ENCODE measurements at places on chromosomes 5 and 9.

- no peak for DNase-seq
Measured at GRCh38 chr5:91177085-91177484, 206.0 kb downstream of the ARRDC3 start.

GRCh38 chr5:133962801-133963476, 5.5 kb downstream of the C5orf15 start:
- no peak for DNase-seq

DNA sequence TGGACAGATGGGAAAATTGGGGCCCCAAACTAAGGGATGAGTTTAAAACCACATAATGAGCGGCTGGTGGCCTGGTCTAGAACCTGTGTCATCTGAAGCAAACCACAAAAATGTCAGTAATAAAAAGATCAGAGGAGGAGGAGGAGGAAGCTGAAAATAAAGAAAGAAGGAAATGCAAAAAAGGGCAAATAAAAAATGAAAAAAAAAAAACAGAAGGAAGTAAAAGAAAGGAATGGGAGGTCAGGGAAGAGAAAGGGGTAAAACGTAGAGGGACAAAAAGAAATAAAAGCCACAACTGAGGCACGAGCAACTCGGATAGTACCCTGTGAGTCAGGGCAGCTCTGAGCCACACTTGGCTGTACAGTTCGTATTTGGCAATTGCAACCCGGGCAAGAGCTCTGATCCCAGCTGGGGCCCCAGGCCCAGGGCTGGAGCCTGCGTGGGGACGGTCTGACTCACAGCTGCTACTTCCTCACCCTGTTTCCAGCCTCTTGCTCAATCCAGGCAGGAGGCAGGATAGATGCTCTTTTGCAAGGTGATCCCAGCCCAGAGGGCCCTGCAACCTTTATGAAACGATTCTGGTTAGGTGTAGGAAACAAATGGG, 137.9 kb upstream of the TRIM32 start:
- no peak for DNase-seq

DNA sequence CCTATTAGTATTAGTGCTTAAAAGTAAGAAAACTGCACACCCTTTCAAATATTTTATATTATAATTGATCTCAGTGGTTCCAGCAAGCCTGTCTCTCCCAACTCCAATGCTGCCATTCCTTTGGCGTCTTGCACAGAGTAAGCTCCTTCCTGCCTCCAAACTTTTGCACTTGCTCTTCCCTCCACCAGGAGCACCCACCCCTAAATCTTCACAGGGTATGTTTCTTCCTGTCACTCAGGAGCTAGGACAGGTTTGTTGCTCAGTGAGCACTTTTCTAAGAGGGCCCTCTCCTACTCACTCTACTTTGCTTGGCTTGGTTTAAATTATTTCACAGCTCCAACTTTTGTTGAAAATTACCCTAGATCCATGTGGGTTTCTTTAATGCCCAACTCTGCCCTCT, 189.1 kb upstream of the ADRA1B start:
- DNase-seq: no peak

DNA sequence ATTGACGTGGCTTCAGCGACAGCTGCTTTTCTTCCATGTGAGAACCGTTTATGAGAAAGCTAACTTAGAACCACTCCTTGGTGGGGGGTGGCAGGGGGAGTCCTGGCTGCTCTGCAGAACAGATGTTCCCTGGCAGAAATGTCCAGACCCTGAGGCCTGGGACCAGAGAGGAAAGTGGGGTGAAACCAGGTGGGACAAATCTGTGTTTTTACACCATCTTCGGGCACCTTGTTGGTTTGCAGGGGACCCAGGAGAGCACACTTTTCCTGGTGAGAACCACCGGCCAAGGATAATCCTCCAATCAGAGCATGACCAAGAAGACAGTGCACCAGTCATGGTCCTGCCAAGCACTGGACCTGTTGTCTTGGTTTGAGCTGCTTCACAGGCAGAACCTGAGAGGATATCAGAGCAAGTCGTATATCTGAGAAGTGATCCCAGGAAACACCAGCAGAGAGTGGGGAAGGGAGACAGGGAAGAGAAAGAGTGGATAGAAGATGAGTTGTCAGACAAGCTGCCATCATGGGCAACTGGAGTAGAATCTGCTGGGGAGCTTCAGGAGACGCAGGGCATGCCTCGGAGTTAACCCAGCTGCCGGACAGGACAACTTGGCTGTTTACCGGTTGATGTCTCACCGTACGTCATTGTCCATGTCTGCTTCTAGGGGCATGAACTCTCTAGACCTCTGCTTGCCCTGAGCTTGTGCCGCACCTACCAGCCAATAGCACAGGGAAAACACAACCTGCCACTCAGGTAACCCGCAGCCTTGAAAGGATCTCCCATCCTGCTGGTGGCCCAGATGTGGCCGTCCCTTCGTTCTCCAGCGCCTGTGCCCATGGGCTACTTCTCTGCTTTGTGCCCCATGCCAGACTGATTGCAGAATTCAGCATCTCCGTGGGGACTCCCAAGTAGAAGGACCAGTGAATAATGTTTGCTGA, 178.4 kb upstream of the MVB12B start:
- DNase-seq: no peak

GRCh38 chr9:113886466-113886865, 10.4 kb downstream of the ZNF618 start:
- no peak for DNase-seq

- no peak for DNase-seq
Measured at GRCh38 chr9:127683723-127684122, 23.1 kb upstream of the CFAP157 start.

GRCh38 chr5:7548596-7548995, 152.7 kb downstream of the ADCY2 start:
- no peak for DNase-seq

- no peak for DNase-seq
Measured at GRCh38 chr9:83662933-83663332, 40.0 kb downstream of the IDNK start.

DNA sequence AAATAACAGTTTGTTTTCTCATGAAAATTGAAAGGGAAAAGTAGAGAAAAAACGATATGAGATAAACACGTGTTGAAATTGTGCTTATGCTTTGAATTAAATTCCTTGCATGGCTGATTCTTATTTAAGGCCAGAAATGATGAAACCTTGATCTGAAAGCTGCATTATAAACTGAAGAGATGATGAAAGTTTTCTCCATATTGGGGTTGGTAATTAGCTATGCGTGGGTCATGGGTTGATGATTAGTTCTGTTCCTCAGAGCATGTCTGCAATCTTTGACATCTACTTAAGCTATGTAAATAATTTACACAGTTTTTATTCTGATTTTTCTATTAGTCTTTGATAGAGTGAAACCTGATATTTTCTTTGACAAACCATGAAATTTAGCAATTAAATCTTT, 264.1 kb downstream of the CD180 start:
- no peak for DNase-seq

DNA sequence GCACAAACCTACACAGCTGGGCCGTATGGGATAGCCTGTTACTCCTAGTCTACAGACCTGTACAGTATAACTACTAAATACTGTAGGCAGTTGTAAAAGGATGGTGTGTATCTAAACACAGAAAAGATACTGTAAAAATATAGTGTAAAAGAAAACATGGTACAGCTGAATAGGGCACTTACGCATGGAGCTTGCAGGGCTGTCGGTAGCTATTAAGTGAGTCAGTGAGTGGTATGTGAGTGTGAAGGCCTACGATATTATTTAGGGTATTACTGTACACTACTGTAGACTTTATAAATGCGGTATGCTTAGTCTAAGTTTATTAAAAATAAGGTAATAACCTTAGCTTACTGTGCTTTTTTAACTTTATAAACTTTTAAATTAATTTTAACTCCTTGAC, 1.2 kb downstream of the ZCCHC9 start:
- DNase-seq: no peak

- no peak for DNase-seq
Measured at GRCh38 chr9:95584176-95584575, 67.4 kb upstream of the PTCH1 start.

- no peak for DNase-seq
Measured at GRCh38 chr9:749716-750115, 91.8 kb upstream of the DMRT1 start.

- DNase-seq: no peak
Measured at GRCh38 chr9:86714999-86715398, 232.3 kb downstream of the GAS1 start.

GRCh38 chr5:127926974-127927373, 156.6 kb upstream of the SLC12A2 start:
- DNase-seq: no peak

DNA sequence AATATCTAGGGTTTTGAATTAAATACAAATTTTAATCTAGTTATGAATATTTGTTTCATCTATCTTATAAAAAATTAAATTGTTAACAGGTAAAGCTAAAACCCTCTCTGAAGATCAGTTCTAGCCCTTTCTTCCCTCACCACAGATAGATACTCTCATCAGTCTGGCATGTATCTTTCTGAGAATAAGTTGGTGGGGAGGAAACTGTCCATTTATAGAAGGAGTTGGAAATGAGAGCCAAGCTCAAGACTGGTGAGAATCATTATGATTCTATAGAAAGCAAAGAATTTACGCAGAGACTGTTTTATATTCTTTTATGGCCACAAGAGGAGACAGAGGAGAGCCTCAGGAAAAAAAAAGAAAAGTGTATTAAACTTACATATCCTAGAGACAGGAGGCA, 59.0 kb downstream of the STARD4 start:
- no peak for DNase-seq

DNA sequence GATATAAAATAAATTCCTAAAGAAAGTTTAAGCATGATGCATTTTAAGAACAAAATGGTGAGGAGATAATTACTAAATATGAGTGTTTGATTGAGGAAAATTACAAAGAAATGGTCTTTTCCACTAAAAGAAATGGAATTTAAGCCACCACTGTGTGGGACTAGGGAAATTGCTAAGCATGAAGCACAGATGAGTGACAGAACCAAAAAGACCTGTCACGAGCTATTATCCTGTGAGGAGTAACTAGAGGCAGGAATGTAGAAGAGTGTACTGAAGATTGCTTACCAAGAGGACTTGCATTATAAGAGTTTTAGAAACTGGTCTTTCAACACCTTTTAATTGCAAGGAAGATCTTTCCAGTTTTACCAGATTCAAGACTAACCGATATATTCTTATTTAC, 193.6 kb upstream of the PRR16 start:
- no peak for DNase-seq

DNA sequence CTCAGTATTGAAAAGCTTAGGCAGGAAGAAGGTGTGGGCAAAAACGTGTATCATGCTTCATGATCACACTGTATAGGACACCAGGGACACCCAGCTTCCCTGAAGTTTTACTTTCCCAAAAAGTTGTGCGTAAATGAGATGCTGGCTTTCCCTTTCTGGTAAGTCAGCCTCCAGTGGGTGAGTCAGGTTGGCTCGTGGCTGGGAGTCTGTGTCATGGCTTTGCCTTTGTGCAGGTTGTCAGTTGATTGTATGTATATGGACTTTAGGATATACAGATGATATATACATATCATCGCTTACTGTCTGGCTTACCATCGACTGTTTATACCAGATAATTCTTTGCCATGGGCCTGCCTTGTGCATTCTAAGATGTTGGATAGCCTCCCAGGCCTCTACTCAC, 34.2 kb downstream of the ADRB2 start:
- DNase-seq: no peak

DNA sequence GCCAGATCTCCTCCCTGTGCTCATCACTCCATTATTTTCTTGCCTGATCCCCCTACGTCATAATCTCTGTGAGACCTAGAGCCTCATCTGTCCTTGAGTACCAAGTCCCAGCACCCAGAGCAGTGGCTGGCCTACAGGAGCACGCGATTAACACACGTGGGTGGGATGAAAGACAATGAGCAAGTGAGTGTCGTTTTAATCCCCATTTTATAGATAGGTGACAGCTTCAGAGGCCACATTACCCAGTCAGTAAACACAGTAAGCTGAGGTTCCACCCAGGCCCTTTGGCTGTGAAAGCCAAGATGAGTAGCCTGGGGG, 17.3 kb downstream of the TRUB2 start:
- no peak for DNase-seq

DNA sequence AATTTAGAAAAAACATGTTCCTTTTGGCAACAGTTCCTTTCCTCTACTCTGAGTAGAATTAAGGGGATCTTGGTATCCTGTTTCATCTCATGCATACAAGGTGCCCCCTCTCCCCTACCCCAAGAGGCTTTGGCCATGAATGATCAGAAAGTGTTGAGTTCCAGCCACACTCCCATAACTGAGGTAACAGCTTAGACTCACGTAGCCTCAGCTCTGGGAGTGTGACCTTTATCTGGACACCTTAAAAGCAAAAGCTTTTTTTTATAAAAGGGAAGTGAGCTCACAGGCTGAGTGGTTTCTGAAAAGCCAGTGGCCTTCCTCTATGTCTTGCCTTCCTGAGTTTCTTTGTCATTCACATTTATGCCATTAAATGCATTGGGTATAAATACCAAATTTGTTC, 900 bp upstream of the HAVCR2 start:
- DNase-seq: no peak

DNA sequence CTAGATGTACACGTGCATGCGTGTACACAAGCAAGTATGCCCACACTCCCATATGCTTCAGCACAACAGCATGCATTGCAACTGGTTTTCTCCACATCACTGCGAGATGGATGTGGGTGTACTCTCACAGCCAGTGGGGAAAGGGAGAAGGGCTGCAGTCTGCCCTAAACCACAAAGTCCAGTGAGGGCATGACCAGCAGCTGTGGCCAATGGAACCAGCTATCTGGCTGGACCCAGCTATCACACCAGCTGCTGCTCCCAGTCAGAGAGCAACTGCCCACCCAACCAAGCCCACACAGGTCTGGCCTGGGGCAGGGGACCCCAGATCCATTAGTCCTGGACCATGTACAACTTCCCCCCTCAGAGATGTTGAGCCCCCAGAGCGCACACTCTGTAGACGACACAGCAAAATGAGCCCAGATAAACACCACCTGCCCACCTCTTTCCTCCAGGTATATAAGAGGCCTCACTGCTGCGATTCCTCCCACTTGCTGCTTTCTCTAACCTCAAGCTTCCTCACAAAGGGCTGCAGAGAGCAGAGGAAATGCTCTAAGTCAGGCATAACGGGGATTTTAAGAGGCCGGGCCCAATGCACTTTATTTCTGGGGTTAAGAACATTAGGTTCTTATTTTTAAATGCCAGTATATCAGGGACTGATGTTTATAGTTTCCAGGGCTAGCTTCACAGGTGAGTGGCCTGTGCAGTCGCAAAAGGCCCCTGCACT, 39.0 kb downstream of the SHB start:
- DNase-seq: no peak

GRCh38 chr5:1386274-1386717, 41.4 kb upstream of the CLPTM1L start:
- no peak for DNase-seq

GRCh38 chr5:142036918-142037317, 24.1 kb upstream of the GNPDA1 start:
- no peak for DNase-seq

GRCh38 chr9:77697238-77697984, 49.3 kb upstream of the GNA14 start:
- no peak for DNase-seq

GRCh38 chr5:81631124-81631523, 119.8 kb downstream of the SSBP2 start:
- no peak for DNase-seq

DNA sequence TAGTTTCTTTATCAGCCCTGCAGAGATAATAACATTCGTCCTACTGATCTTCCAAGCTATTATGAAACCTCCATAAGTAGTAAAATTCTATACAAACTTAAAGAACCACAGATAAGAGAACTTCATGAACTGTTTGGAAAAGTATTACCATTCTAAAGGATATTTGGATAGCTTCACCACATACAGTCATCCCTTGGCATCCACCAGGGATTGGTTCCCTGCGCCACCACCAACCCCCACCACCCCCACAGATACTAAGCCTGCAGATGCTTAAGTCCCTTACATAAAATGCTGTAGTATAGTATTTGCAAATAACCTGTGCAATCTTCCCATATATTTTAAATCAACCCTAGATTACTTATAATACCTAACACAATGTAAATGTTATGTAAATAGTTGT, 61.4 kb upstream of the SHISAL2B start:
- DNase-seq: no peak

Measured in esophagus squamous epithelium (tissue), 5 donors.